BE2C (cell line): ENCODE measurements at places on chromosomes 13 and 19.
A peak's percentile ranks its signal among the peaks of the same experiment; 100 is the strongest.

DNA sequence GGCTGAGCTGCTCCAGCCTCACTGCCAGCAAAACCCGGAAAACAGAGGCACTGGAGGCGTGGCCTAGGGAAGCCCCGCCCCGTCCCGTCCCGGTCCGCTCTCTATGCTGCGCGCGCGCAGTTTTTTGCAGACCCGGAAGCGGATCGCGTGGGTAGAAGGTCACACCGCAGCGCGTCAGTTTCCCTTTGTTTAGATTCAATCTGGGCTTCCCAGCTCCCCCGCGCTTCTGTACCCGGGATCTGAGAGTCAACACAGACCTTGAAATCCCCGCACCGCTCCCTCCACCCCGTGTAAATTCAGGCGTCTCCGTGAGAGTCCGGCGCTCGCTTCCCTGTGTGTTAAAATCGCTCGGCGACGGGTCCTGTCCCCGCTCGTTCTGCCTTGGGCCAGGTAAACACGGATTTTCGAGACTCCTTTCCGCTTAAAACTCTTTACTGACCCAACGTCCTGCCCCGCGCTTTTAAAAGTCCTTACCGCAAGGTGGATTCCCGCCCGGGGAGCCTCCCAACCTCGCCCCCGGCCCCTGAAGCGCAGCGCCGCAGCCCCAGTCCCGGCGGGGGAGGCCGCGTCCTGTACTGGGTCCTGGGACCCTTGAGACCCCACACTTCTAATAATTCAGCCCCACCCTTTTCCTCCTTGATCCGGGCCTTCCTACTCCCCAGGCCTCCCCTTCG, at the start of gene ZNF610:
Gene ZNF610 (plus strand): TSS at position 127 of the 674 bp plus-strand sequence. CDS start 12,930 bp downstream, outside the sequence.
- peak; percentile 91 for DNase-seq

GRCh38 chr19:9189535-9189934, 10.8 kb downstream of the OR7D2 start:
- DNase-seq, result no peak

GRCh38 chr13:25422153-25422552, 50.4 kb downstream of the ATP8A2 start:
- no peak for DNase-seq

DNA sequence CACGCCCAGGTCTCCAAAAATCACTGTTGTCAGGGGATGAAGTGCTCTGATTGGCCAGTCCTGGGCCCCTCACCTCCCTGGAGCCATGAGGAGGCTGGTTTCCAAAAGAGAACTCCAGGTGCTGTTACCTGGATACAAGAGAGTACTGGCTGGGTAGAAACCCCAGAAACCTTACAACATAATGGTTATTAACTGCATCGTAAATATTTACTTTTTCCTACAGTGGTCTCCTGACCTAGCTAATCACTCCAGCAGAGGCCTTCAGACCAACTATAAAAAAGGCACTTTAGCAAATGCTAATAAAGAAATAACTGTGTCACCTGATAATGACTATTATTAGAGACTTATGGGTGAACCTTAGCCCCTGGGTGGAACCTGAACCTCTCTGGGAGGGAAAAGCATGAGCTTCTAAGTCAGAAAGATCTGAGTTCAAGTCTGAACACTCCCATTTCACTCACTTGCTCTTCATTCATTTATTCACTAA, 1.5 kb upstream of the IGSF23 start:
- no peak for DNase-seq

DNA sequence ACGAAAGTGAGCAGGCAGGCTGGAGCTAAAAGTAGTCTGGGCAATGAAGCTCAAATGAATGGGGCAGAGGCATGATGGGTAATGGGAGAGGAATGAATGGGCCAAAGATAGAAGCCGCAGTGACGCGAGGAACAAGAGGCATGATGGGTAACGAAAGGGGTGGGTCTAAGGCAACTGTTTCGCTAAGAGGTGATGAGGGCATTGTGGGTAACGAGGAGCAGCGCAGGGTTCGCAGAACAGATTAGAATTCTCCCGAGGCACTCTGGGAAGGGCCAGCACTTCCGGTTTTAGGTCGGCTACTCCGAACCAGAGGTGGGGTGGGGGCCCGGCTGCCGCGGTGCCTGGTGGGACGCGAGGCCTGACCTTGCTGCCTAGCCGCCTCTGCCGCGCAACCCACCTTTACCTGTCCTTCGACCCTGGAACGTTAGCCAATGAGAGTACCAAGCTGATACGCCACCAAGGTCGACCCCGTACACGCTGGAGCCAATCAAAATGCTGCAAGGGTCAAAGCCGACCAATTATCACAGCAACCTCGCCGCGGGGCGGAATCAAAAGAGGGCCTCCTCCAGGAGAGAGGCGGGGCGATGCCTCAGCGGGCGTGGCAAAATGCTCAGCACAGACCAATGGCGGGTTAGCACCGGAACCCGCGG, 563 bp upstream of the TOMM40 start:
- peak; percentile 100 for DNase-seq
